ENCODE measurements at places on chromosomes 7 and 10.

- DNase-seq, result peak; percentile 84
Observed at GRCh38 chr7:6071406-6071805, 40.2 kb downstream of the ANKRD61 start.

DNA sequence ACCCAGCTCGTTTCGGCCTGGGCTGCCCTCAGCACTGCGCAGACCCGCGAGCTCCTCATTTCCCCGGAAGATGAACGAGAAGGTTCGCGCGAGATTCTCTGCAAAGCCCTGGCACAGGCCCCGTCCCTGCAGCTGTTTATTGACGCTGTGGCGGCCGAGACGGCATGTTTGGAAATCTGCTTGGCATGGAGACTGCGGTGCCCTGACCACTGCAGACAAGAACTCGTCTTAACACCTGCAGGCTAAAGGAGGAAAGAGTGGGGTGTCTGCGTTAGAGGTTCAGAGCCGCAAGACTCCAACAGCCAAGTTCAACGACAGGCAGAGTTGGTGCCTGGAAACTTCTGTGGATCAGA, 125.6 kb downstream of the DNAJB6 start:
- DNase-seq, result peak; percentile 78

DNA sequence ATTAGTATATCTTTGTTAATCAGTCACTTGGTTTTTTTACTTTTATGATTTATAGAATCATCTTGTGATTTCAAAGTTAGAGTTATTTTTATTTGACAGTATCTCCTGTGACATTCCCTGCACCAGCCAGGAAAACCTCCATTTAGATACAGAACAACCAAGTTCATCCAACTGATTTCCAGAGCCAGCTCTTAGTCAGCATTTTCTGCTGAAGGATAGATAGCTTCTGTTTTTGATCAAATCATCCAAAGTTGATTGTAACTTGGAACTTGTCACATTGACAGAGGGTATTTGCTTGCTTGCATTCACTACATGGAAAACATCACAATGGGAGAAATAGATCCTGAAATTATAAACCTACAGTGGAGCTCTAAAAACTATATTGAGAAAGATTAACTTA, 122.6 kb downstream of the PON1 start:
- DNase-seq, result no peak

DNA sequence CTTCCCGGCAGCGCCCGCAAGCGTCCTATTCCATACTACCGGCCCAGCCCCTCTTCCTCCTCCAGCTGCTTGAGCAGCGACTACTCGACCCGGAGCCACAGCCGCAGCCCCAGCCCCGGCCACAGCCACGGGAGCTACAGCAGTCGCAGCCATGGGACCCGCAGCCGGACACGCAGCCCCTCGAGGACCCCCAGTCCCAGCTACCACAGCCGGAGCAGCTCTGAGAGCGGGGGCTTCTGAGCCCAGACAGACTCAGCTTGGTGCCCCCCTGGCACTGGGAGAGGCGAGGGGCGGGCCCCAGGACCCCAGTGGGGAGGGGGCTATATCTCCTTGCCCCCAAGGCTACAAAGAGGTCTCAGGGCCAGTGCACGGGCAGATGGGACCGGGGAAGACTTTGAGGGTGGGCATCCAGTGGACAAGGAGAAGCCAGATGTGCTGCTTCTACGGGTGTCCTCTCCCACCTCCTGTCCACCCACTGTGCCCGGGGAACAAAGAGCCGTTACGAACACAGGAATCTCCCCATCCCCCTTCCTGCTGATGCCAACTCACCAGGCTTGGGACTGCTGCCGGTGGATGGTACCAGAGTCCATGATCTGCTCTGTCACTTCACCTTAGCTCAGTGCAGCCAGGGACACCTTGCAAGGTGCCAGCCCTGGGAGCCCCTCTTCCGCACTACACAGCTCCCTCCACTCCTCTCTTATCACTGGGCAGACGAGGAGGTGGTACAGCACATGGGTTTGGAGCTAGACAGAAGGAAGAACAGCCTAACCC, 16.7 kb upstream of the HSPB1 start:
- DNase-seq, result no peak

GRCh38 chr10:73465978-73466726, 29.7 kb downstream of the PPP3CB start:
- DNase-seq, result no peak

GRCh38 chr10:92923416-92923815, 75.1 kb downstream of the EXOC6 start:
- DNase-seq, result no peak

- no peak for DNase-seq
Observed at GRCh38 chr10:131211559-131211958, 100.0 kb downstream of the TCERG1L start.

GRCh38 chr7:91949221-91950009, 8.8 kb downstream of the AKAP9 start:
- DNase-seq, result no peak

- no peak for DNase-seq
Observed at GRCh38 chr10:88222881-88223280, 359.5 kb downstream of the PTEN start.

DNA sequence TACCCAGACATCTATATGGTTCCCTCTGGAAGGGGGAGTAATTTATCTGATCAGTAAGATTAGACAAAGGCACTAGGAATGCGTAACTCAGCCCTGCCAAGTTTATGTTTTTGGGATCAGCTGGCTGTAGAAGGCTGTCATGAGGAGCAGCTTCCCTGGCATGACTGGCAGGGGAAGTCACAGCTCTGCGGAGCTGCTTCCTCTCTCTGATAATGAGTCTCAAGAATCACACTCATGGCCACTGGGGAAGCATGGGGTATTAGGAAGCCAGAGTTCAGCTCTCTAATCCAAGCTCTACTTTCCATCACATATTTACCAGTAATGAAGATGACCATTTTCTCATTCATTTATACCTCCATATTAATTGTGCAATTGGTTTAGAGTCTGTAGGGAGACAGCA, 758.9 kb downstream of the GRM8 start:
- DNase-seq, result no peak

GRCh38 chr7:11517853-11518252, 314.1 kb downstream of the THSD7A start:
- DNase-seq, result no peak

GRCh38 chr10:1320739-1321320, 264.6 kb downstream of the WDR37 start:
- no peak for DNase-seq

GRCh38 chr10:35643151-35644049, 1.3 kb upstream of the FZD8 start:
- DNase-seq, result peak; percentile 60

- no peak for DNase-seq
Observed at GRCh38 chr10:31413325-31413724, 94.3 kb downstream of the ZEB1 start.

DNA sequence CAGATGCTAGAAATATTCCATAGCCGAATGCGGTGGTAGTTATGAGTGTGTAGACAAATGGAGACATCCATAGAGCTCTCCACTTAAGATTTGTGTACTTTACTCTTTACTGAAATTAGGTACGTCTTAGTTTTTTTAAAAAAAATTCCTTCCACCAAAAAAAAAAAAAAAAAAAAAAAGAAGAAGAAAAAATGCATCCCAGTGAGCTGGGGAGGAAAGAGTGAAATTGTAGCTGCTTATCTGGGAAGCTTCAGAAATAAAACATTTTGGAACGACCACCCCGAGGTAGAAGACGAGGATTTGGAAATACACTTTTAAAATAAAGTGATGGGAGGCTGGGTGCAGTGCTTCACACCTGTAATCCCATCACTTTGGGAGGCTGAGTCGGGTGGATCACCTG, 53.8 kb downstream of the RGS10 start:
- no peak for DNase-seq

- DNase-seq, result no peak
Observed at GRCh38 chr10:119981826-119982225, 89.3 kb downstream of the SEC23IP start.

DNA sequence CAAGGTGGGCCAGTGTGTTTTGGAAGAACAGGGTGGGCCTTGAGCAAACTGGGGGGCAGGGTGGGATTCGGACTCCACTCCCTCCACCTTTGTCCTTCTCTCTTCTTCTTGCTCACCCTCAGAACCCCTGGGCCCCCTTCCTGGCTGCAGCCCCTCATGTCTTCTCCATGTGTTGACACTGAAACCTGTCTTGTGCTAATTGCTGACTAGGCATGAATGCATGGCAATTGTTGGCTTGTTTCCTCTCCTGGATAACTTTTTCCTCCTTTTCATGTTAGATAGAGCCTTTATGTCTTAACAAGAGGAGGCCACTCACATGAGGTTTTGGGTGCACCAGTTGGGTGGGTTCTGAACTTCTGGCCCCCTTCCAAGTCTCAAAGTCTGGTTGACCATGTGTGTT, 181.6 kb upstream of the MKI67 start:
- no peak for DNase-seq

- no peak for DNase-seq
Observed at GRCh38 chr10:60446851-60447250, 57.2 kb upstream of the ANK3 start.

DNA sequence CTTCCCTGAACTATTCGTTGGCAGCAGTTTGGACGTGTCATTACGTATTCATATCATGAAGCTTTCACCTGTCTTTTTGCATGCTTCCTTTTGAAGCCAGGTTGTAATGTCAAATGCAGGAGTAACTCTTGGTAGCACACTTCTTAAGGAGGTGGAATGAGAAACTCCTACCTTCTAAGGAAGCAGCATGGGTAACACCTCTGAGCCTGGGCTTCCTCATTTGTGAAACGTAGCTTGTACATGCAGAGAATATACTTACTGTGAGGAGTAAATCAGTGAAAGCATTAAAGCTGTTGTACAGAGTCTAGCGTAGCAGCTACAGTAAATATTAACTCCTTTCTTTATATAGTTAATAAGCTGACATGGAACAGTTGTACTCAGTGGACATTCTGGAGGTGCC, 21.1 kb downstream of the CUL1 start:
- no peak for DNase-seq

GRCh38 chr10:132593389-132593788, 55.8 kb downstream of the INPP5A start:
- DNase-seq, result no peak

GRCh38 chr10:77872947-77873535, 53.5 kb downstream of the DLG5 start:
- no peak for DNase-seq

- no peak for DNase-seq
Observed at GRCh38 chr7:156145996-156146395, 333.7 kb upstream of the SHH start.

DNA sequence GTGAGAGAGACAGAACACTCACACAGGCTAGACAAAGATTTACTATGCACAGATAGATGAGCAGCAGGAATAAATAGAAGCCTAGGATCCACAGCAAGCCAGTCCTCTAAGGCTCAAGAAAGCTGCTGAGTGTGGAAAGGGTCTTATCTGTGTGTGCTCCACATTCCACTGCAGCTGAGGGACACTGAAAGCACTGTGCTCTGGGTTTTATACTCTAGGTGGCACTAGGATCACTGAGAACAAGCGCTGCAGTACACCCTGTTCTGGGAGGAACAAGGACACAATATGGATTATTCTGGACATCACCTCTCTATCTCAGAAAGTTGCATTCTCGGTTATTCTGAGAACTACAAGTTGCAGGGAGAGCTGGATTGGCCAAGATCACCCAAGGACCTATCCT, 4.9 kb upstream of the KLHL7 start:
- DNase-seq, result no peak

GRCh38 chr10:3776796-3777571, 8.0 kb downstream of the KLF6 start:
- DNase-seq, result no peak

- no peak for DNase-seq
Observed at GRCh38 chr10:102453502-102453901, 2.2 kb upstream of the C10orf95 start.

GRCh38 chr7:23938937-23939552, 229.0 kb downstream of the STK31 start:
- peak; percentile 56 for DNase-seq

- DNase-seq, result no peak
Observed at GRCh38 chr7:120860156-120860555, 2.2 kb upstream of the TSPAN12 start.

DNA sequence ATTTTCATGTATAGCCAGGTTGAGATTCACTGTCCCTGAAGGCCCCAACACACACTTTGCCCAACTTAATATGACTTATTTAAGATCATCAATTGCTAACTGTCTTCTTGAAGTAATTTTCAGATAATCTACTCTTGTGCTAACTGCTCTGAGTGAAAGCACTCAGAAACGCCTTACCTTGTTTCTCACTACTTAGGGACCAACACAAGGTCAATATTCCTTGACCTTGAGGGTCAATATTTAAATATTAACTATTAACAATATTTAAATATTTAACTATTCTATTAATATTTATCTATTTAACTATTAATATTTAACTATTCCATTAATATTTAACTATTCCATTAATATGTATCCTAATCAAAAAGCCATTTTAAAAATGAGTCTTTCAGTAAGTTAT, 26.0 kb upstream of the HNRNPH3 start:
- DNase-seq, result no peak

- no peak for DNase-seq
Observed at GRCh38 chr10:44966816-44967509, 7.4 kb downstream of the RASSF4 start.

- DNase-seq, result no peak
Observed at GRCh38 chr10:20363684-20364083, 533.4 kb downstream of the NEBL start.

GRCh38 chr7:152984421-152984820, 224.9 kb downstream of the ACTR3B start:
- no peak for DNase-seq

DNA sequence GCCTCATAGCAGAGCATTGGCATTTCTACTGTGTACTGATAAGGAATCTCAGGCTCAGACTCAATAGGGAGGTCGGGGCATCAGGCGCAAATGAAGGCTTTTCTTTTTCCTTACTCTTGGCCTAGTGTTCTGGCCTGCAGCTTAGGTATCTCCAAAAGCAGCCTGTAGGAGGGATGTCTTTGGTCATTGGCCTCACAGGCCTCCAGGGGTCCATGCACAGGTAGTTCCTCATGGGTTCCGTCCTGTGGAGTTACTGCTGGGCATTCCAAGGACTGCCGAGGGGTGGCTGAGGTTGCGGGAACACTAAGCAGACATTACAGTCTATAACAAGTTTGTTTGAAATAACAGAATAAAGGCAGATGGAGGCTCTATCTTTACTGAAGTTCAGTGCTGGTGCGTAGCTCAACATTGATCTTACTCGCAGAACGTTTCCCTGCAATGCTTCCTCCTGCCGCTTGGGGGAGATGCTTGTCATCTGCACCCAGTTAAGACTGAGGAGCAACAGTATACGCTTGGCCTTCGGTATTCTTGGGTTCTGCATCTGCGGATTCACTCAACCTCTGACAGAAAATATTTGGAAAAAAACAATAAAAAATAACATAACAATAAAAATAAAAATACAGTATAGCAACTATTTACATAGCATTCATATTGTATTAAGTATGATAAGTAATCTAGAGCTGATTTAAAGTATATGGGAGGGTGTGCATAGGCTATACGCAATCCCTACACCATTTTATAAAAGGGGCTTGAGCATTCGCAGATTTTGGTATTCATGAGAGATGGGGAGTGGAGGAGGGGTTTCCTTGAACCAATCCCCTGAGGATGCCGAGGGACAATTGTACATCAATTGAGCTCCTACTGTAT, 58.9 kb downstream of the SH2D4B start:
- peak; percentile 57 for DNase-seq

- DNase-seq, result no peak
Observed at GRCh38 chr10:89627830-89628229, 17.2 kb downstream of the PANK1 start.

Measured in RPMI8226 (cell line).